ENCODE measurements at places on chromosomes 12 and 14.
A peak's percentile ranks its signal among the peaks of the same experiment; 100 is the strongest.

- DNase-seq, result no peak
Observed at GRCh38 chr14:21735639-21736307, 62.2 kb upstream of the OR4E1 start.

GRCh38 chr12:68812553-68813241, 4.7 kb downstream of the MDM2 start:
- DNase-seq, result no peak

GRCh38 chr12:18907127-18907526, 169.2 kb downstream of the CAPZA3 start:
- DNase-seq, result no peak

DNA sequence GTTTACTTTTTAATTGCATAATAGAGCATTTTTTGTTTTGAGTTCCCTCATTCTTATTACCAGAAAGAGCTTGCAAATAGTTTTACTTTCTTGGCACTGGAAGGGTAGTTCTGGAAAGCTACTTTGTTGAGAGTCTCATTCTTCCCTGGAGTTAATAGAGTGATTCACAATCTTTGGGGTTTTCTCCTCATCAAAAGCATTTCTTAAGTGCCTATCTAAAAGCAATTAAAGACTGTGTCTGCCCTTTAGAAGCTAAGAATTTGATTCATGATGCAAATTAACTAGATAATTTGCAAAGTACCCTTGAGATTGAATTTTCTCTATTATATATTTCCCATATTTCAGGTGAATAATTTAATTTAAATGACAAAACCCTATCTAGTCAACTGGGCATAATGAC, 8.1 kb upstream of the BMAL2 start:
- peak; percentile 7 for DNase-seq

GRCh38 chr12:54075974-54076373, 22.3 kb downstream of the HOXC4 start:
- DNase-seq, result no peak

- no peak for DNase-seq
Observed at GRCh38 chr12:34597548-34598351, 575.5 kb downstream of the ALG10 start.

DNA sequence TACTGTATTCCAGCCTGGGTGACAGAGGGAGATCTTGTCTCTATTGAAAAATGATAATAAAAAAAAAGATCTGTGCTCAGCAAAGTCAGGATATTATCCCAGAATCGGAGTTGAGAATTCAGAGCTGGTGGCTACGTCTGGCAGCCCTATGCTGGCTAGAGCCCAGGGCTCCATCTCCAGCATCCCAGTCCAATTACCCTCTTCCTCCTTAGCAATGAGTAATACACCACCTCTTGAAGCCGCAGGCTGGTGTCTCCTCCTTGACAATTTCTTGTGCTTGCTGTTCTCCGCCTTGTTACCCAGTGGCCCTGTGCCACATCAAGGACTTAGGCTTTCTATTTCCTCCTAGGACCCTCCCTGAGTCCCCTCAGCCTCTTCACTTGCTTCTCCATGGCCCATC, 38.4 kb upstream of the DDX11 start:
- no peak for DNase-seq
